Hematopoietic multipotent progenitor cell treated with erythropoietin and hydrocortisone succinate and interleukin-3 and kit ligand, for 15 days (in vitro differentiated cells): ENCODE measurements at places on chromosomes 6 and 20.

DNA sequence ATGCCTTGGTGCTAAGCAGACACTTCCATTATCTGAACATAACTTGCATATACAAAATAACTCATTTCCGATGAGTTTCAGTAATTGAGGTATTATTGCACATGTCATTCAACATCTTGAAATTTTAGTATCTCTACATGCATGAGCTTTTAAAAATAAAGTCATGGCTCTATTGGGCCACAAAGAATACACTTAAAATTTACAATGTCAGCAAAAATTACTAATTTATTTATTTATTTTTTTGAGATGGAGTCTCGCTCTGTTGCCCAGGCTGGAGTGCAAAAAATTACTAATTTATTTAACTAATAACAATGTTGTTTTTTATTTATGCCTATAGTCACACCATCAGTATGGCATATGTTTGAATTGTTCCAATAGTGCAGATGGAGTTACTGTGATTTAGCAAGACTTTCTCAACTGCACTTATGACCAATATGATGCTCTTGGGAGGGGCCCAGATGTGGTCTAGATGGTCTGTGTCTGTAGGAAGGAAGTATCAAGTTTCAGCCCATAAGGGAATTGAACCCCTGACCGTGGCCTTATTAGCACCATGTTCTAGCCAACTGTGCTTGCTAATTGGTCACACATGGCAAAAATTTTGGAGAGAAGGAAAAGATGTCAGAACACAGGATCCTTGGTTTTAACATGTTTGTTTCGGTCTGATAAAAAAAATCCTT, 370.7 kb upstream of the TSHZ2 start:
- no peak for DNase-seq

- DNase-seq: no peak
Observed at GRCh38 chr6:137883400-137884148, 16.5 kb downstream of the TNFAIP3 start.

DNA sequence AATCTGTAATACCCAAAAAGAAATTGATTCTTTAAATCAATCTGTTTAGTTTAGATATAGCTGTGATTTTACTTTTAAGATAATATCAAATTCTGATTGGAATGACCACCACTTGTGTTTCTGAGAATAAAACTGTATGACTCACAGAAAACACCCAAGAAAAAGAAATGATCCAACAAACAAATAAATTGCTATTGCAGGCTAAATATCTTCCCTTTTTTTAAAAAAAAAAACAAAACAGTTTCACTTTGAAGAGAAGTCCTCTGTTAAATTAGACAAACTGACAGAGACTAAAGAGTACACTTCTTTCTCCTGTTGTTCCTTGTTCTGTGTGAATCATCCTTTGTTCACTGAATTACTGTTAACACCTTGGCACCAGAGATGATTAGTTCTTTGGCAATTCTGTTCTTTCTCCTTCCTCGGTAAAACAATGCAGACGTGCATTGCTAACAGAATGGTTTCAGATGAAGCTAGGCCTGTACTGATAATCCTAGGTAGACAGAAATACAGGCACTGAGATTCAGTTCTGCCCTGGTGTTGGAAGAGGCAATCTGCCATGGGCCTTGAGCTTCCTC, 895.2 kb upstream of the CITED2 start:
- no peak for DNase-seq

DNA sequence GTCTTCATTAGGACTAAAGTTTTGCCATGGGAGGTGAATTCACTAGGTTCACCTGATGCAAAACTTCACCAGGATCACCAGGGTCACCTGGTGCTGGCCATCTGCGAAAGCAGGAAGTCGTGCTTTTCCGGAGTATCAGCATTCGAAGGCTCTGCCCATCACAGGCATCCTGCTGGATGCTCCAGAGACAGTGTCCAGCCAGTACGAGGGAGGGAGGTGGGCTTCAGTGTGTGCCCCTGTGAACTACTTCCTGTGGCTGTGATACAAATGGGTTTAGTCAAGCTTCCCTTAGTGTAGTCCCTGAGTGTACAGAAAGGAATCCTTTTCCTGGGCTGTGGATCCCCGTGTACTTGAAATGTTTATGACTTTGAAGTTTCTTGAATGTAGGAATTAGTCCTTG, 3.4 kb upstream of the RPS6KA2 start:
- no peak for DNase-seq

GRCh38 chr6:129029778-129030177, 146.8 kb downstream of the LAMA2 start:
- no peak for DNase-seq

DNA sequence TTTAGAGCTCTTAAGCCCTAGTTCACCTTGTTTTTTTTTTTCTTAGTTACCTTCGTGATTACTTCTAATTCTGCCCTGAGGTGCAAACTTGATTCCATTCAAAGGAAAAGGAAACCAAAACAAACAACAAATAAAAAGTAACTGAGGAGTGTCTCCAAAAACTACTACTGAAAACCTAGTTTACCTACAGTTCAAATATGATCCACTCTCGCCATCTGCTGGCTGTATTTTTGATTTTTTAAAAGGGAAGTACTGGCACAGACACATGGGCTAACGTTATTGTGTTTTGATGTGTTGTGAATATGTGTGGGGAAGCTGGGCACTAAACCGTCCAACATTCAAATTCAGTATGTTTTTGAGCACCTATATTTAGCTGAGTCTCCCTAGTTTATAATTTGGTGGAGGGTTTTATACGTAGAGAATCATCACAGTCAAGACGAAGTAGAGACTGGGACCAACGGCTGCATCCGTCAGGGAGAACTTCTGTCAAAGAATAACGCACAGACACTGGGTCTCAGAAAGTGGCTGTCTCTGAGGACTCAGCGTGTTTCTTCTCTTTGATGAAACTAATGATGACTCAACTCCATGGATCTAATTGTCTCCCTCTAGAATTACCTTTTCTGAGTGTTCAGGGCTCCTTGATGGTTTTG, 373.5 kb upstream of the BTBD3 start:
- peak; percentile 4 for DNase-seq

GRCh38 chr20:25278636-25279361, 30.9 kb downstream of the PYGB start:
- DNase-seq: no peak

GRCh38 chr6:145339089-145339488, 396.2 kb downstream of the EPM2A start:
- no peak for DNase-seq

- no peak for DNase-seq
Observed at GRCh38 chr6:93358435-93358834, 60.9 kb downstream of the EPHA7 start.

DNA sequence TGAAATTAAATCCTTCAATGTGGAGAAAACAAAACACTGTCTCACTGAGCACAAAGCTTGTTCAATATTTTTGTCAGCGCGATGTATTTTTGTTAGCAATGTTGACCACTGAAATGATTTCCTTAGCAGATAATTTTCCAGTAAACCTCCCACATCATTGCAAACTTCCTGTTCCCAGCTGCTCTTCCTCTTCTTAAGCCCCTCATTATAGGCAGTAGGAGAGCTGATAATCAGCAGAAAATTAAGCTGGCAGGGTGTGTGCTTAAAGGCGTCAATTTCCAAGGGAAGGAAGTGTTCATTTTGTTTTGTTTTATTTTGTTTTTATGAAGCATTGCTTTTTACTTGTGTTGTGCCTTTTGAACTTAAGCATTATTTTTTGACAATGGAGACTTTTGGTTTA, 29.1 kb upstream of the TMEM14A start:
- no peak for DNase-seq

- no peak for DNase-seq
Observed at GRCh38 chr20:59359906-59360725, 59.7 kb downstream of the EDN3 start.

GRCh38 chr6:25700761-25701160, 48.7 kb downstream of the SCGN start:
- no peak for DNase-seq

DNA sequence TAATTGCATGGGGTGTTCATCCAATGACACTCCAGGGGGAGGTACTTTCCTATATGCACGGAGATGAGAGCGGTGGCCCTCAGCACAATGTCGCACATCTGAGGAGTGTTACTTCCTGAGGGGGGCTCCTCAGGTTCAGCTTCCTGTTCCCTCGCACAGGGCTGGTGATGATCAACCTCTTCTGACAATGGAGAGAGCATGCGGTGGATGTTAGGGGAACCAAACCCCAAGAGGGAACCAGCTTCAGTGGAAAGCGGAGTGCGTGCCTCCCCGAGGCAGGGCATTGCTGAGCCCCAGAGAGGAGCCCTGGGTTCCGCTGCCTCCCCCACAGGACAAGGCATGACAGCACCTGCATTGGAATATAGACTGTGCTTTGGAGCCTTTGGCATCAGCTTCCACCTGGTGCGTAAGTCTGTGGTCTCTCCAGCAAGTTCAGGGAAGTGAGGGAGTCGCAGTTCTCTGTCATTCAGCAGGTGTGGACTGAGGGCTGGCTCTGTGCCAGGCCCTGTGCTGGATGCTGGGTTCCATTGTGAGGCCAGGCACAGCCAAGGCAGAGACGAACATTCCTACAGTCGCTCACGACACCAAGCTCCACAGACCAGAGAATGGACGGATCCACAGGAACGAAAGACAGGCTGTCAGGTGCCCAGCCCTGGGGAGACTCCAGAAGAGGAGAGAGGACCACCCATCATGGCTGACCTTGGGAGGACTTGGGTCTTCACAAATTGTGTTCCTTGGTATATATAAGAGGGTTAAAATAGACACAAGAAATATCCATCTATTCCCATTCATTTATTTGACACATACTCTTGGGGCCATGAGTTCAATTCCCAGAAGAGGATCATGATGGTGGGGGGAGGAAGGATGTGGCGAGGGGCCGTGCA, 3.9 kb upstream of the ZNF831 start:
- no peak for DNase-seq

- no peak for DNase-seq
Observed at GRCh38 chr6:145069966-145070365, 665.4 kb downstream of the EPM2A start.

DNA sequence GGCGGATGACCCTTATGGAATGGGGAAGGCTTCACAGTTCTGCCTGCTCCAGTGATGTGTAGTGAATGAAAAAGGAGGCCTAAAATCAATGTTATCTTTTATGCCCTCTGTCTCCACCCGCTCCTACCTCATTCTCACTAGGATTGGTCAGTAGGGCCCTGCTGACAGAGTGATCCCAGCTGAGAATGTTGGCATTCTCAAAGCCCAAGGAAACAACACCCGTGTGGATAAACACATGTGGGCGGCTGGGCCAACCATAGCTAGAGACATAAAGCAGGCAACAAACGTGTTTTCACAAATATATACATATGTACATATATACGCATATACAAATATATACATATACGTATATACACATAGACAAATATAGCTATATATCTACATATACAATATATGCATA, 4.5 kb downstream of the RIPK1 start:
- DNase-seq: no peak

- DNase-seq: no peak
Observed at GRCh38 chr20:6057691-6058090, 3.8 kb upstream of the LRRN4 start.

GRCh38 chr20:61457725-61458124, 205.7 kb downstream of the CDH4 start:
- DNase-seq: no peak

- peak; percentile 35 for DNase-seq
Observed at GRCh38 chr6:17662585-17662984, 44.1 kb downstream of the NUP153 start.

DNA sequence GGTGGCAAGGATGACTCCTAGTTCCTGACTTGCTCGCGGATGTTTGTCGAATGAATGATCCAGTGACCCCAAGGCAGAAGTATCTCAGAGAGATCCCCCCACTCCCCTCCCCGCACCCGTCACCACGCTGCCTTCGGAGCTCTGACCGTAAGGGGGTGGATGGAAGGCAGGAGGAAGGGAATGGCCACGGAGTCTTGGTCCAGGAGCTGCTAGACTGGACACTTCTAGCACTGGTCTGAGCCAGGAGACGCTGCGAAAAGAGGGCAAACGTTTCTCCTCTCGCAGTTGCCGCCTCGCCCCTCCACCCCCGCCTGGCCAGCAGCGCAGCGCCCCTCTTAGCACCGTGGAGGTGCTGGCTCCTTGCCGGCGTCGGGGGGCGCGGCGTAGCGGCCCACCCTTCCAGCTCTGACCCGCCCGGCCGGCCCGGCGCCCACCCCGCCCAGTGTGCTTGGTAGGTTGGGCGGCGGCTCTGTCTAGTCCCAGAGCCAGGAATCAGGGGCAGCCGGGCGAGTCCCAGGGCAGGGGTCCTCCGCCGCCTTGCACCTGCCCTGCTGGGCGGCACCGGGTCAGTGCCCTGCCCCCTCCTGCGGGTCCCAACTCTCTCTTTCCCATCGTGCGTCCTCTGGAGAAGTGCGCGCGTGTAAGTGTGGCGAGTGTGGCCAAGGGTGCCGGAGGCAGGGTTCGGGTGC, 2.4 kb upstream of the DBNDD2 start:
- no peak for DNase-seq

DNA sequence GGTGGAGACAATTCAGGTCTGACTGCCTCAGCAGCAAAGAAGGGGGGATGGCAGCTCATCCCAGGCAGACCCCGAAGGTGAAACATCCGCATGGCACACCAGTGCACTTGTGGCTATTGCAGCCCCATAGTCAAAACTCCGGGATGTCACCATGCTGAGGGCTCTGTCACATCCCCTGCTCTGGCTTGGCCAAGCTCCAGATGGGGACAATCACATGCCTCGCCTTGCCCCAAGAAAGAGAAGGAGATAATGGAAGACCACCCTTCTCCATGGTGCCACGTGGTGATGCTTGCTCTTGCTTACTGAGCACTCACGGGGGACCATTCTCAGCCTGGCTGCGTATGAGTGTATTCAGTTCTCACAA, 60.2 kb downstream of the RBM38 start:
- DNase-seq: no peak

- DNase-seq: no peak
Observed at GRCh38 chr20:54103762-54104600, 33.6 kb upstream of the BCAS1 start.

- no peak for DNase-seq
Observed at GRCh38 chr6:108781419-108782100, 66.7 kb upstream of the ARMC2 start.

DNA sequence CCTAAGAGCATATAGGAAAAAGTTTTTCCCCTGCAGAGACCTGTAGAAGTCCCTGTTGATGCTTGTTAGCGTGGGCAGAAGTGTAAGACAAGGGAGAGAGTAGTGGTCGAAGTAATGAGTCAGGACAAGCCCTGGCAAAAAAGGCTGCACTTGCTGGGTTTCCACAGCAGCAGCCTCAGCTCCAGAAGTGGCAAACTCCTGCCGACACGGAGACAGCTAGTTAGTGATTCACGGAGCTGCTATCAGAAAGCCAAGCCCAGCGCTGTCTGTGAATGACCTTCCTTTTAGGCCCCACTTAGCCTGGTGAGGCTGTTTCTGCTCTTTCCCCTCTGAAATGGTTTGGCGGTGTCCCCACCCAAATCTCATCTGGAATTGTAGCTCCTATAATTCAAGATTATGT, 109.1 kb downstream of the FAM50B start:
- DNase-seq: no peak

DNA sequence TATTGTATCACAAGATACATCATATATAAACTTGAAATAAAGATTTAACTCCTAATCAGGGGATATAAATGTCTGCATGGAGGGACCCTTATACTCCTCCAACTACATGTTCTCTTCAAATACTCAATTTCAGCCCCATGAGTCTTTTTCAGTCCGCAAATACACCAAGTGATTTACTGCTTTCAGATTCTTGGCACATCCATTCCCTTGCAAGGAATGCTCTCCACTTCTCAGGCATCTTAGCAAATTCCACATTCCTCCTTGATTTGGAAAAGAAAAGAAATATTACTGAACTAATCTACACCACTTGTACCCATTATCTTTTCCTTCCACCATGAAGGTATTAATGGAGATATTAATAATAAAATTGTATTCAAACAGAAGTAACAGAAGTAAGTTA, 999.4 kb upstream of the GJE1 start:
- DNase-seq: no peak
